ENCODE measurements at places on chromosomes 16 and 17. TPM values are rescaled to one million over a fixed set of nuclear protein-coding genes. Genes with fewer than 3 reads are reported as not detected.

CALB2 gene
- 1.8 TPM for total RNA-seq

SLC4A1 gene
- not detected for total RNA-seq

DNA sequence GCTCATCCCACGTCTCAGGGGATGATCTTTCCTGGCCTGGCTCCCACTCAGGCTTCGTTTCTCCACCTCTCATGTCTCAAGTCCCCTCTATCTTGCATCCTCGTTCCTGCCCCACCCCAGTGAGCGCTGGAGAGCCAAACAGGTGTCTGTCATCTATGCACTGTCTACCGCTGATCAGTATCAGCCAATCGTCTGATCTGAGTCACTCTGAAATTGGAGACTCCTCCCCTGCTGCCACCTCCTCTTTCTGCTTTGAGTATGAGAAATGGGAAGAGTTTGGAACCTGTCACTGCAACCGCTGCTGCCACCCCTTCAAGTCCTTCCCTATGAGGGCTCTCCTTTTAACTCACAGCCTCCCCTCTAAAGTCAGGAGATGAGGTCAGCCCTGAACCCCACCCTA lies 28.0 kb downstream of the FZD2 start:
- no peaks in the 10 kb centered on the region for H3K36me3 ChIP-seq
- H3K4me1 ChIP-seq: peaks cover 18% of the 10 kb centered on the region
- no peak overlapping the region for H3K27ac ChIP-seq
- no peak overlapping the region for H3K4me3 ChIP-seq

- no peak for DNase-seq
- H3K4me3 ChIP-seq: no peak overlapping the region
- no peaks in the 10 kb centered on the region for H3K4me1 ChIP-seq
- no peaks in the 10 kb centered on the region for H3K27me3 ChIP-seq
- no peaks in the 10 kb centered on the region for H3K36me3 ChIP-seq
Measured at GRCh38 chr16:79132701-79133100, 467.8 kb downstream of the MAF start.

DNA sequence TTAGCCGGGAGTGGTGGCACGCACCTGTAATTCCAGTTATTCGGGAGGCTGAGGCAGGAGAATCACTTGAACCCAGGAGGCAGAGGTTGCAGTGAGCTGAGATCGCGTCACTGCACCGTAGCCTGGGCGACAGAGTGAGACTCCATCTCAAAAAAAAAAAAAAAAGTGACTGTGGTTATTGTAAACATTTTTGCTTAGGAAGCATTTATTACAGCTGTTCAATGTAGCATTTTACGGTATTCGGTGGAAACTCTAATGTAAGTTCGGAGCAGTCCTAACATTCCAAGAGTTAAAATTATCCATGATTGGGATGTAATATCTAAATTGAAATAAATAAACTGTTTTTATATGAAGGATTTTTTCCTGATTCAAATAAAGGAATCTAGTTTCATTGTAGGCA lies 254.8 kb upstream of the HSBP1 start:
- H3K4me3 ChIP-seq: no peak overlapping the region
- H3K27ac ChIP-seq: no peak overlapping the region
- no peaks in the 10 kb centered on the region for H3K36me3 ChIP-seq
- no peak for DNase-seq
- H3K4me1 ChIP-seq: no peaks in the 10 kb centered on the region

- H3K27ac ChIP-seq: no peak overlapping the region
- no peaks in the 10 kb centered on the region for H3K36me3 ChIP-seq
- no peaks in the 10 kb centered on the region for H3K4me1 ChIP-seq
- H3K4me3 ChIP-seq: no peak overlapping the region
- DNase-seq: no peak
Measured at GRCh38 chr16:27408602-27409031, 6.6 kb downstream of the IL21R start.

DNA sequence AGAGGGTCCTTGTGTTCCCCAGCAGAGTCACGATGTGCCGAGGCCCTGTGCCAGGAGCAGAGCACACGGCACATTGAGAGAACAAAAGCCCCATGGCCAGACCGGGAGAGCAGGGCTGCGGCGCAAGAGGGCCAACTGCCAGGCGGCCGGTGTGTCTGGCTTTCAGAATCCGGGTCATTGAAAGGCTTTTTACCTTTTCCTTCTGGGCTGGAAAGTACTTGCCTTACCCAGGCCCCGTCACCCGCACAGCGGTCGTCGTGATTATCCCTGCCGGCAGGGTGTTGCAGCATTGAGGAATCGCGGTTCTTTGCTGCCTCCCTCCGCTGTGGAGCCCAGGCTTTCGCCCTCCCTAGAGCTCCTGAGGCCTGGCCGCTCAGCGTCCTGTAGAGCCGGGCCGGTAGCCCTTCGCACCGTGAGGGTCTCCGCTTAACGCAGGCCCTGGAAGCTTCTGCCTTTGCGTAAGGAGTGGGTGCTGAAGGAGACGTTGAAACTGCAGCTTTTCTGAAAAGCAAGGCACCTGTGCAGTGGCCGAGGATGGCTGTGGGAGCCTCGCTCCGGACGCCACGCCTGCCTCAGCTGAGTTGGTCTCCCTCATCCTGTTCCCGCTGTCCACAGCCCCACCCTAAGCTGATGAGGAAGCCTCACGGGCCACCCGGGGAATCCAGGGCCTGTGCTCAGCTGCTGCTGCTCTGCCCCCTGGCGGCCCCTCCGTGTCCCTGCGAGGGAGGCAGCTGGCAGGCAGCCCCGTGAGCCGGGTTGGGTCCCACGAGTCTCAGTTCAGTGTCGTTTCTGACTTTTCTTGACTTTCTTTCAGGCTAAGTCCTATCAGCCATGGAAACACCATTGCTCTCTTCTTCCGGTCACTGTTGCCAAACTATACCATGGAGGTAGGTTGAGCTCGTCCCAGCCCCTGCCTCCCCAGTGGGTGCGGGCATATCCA lies 8.6 kb upstream of the MC1R start:
- H3K36me3 ChIP-seq: no peaks in the 10 kb centered on the region
- peak; percentile 84 for DNase-seq
- H3K4me3 ChIP-seq: no peak overlapping the region
- no peaks in the 10 kb centered on the region for H3K4me1 ChIP-seq
- no peak overlapping the region for H3K27ac ChIP-seq

- H3K27ac ChIP-seq: no peak overlapping the region
- no peaks in the 10 kb centered on the region for H3K27me3 ChIP-seq
- no peaks in the 10 kb centered on the region for H3K36me3 ChIP-seq
- no peak for DNase-seq
Measured at GRCh38 chr17:11921296-11921695, 76.0 kb downstream of the ZNF18 start.
